ENCODE measurements at places on chromosomes 6 and 20.

- no peak for DNase-seq
These were observed 66.4 kb upstream of the PDE10A start for GRCh38 chr6:165729307-165729936.

- peak; percentile 97 for DNase-seq
These were observed 21.9 kb downstream of the SGK1 start for GRCh38 chr6:134295953-134296553.

- DNase-seq, result no peak
These were observed 11.8 kb downstream of the GSTA4 start for GRCh38 chr6:52983159-52983848.

GRCh38 chr6:103819509-103819908 is 1040.2 kb downstream of the HACE1 start:
- DNase-seq, result no peak

DNA sequence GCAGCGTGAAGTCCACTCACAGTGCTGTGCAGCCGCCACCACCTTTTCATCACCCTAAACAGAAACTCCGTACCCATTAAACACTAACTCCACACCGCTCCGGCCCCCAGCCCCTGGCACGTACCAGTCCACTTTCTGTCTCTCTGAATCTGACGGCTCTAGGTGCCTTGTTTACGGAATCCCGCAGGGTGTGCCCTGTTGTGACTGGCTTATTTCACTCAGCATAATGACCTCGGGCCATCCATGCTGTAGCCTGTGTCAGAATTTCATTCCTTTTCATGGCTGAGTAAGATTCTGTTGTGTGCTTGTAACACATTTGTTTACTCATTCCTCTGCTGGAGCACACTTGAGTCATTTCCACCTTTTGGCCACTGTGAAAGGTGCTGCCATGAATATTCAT is 18.0 kb downstream of the TCFL5 start:
- no peak for DNase-seq

DNA sequence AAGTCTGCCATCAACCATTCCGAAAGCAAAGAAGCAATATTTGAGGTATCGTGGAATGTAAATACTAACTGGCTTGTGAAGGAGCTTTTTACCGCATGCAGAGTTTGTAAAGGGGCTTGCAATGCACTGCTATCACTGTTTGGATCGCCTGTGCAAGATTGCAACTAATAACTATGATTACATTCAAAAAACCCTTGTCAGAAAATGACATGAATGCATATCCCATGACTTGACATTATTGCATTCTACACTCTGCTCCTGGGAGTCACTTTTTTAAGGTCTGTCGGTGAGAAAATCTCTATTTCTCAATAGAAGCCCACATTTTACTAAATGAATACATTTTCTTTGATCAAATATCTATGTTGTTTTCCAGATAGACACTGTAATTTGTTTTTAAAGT is 335.4 kb upstream of the SPTLC3 start:
- no peak for DNase-seq

DNA sequence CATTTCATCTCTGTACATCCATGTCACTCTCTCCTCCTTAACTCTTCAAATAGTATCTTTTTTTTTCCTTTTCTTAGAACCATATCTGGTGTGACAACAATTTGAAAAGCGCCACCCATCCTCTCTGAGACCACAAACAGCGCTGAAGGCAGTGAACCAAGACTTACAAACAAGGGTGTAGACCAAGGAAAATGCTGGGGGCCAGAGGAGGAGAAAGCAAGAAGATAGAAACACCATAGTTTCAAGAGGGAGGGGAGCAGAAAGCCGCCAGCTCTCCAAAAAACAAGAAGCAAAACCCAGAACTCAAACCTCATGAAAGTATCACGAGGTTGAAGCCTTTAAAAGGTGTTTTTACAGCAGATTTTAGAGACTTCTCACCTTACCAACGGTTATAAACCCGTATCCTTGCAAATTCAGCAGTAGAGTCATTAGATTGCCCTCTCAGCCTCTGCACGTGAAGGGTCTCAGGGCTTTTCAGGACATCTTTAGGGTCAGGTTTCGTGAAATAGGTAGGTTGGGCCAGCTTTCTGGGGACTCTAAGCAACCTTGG is 13.3 kb upstream of the RIPOR2 start:
- DNase-seq, result no peak

- no peak for DNase-seq
These were observed 379.7 kb downstream of the BMP2 start for GRCh38 chr20:7147220-7147601.

GRCh38 chr6:156996265-156996664 is 219.1 kb downstream of the ARID1B start:
- DNase-seq, result no peak

GRCh38 chr6:133948472-133948871 is 4.6 kb upstream of the TBPL1 start:
- DNase-seq, result no peak

DNA sequence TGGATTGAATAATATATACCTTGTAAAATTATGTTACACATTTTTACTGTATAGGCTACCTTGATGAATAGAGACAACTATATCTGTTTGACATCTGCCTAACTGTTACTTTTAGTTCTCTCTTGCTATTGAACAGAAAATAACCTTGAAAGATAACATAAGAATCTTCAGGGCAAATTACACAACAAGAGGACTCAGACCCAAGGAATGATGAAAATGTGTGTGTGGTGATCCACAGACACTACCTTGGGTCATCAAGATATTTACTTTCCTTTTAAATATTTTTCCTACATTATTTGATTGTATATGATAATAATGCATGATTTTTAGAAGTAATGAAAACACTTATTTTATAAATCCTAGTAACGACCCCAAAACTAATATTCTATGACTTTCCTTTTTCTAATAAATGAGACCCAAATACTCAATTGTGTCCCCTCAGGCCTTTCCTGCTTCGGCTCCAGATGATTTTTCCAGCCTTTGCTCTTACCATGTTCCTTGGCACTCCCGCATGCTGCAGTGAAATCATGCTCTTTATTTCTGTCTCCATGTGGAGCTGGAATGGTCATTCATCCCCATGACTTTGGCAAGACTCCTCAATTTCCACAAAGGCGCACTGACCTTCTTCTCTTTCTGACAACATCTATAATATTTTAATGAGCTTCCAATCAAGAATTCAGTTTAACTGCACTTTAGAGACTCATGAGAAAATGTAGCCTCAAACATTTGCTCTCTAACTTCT is 187.6 kb downstream of the EPM2A start:
- peak; percentile 16 for DNase-seq

DNA sequence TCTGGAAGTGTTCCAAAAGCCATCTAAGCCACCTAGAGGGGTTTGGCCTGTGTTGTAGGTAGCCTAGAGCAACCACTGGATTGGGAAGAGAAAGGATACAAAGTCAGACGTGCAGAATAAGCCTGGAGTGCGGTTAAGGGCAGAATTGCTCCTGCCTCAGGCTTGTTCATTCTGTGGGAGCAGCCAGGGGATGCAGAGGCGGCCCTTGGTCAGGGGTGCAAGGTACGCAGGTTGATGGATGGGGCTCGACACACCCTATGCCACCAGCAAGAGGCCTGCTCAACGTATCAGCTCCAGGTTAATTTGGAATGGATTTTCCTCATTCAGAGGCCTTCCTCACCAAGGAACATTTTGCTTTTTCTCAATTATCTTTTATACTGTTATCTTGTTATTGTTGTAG is 129.8 kb downstream of the SLC23A2 start:
- no peak for DNase-seq

Measured in foreskin fibroblast (primary cell).